ENCODE measurements at places on chromosomes 11 and 22.

DNA sequence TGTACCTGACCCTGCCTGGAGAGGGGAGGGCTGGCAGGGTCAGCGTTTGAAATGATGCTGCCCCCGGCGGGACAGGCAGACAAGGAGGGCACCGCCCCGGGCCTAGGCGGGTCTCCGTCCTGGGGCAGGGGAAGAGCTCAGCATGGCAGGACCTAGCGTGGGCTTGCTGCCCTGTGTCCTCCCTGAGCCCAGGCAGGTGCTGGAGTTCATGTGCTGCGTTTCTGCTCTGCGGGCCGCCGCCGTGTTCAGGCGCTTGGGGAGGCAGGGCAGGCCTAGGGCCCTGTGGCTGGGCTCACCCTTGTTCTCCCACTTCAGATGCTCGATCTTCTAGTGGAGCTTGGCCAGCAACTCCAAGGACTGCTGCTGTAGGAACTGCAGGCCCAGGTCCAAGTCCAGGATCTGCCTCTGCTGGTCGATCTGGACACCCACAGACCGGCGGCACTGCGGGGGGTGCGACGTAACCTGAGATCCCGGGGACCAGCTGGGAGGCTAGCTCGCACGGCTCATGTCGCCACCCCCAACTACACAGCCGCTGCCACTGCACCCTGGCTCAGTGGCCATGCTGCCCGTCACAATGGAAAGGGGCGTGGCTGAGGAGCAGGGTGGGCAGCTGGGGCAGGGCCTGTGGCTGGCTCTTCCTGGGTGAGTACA, 84.4 kb downstream of the MED15 start:
- peak; percentile 52 for DNase-seq

GRCh38 chr11:70073871-70074371, 4.2 kb upstream of the ANO1 start:
- DNase-seq: no peak

- no peak for DNase-seq
Measured at GRCh38 chr22:23498811-23499798, 81.0 kb downstream of the IGLL1 start.

DNA sequence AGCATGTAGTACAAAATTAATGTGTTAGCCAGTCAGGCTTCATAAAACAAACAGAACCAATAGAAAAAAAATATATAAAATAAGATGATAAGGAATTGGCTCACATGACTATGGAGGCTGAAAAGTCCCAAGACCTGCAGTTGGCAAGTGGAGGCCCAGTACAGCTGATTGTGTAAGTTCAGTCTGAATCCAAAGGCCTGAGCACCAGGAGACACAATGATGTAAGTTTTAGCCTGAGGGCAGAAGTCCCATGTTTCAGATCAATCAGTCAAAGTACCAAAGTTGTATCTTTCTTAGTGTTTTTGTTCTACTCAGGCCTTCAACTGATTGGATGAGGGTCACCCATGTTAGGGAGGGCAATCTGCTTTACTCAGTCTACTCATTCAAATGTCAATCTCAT, 14.3 kb upstream of the OR10D3 start:
- DNase-seq: no peak

GRCh38 chr11:86499723-86500129, 125.0 kb downstream of the CCDC81 start:
- DNase-seq: no peak

DNA sequence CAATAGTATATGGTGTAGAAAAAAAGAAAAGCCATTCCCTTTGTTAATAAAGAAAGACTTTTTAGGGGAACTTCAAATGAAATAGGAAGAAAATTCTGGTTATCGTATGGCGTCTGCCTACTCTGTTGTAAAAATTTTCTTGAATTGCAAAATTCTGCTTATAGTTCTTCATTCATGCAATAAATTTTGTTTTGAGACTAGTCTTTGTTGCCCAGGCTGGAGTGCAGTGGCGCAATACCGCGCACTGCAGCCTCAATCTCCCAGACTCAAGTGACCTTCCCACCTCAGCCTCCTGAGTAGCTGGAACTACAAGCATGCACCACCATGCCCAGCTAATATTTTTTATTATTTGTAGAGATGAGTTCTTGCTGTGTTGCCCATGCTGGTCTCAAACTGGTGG, 5.8 kb downstream of the DDIAS start:
- no peak for DNase-seq

GRCh38 chr11:92053216-92053615, 171.4 kb upstream of the FAT3 start:
- DNase-seq: no peak

DNA sequence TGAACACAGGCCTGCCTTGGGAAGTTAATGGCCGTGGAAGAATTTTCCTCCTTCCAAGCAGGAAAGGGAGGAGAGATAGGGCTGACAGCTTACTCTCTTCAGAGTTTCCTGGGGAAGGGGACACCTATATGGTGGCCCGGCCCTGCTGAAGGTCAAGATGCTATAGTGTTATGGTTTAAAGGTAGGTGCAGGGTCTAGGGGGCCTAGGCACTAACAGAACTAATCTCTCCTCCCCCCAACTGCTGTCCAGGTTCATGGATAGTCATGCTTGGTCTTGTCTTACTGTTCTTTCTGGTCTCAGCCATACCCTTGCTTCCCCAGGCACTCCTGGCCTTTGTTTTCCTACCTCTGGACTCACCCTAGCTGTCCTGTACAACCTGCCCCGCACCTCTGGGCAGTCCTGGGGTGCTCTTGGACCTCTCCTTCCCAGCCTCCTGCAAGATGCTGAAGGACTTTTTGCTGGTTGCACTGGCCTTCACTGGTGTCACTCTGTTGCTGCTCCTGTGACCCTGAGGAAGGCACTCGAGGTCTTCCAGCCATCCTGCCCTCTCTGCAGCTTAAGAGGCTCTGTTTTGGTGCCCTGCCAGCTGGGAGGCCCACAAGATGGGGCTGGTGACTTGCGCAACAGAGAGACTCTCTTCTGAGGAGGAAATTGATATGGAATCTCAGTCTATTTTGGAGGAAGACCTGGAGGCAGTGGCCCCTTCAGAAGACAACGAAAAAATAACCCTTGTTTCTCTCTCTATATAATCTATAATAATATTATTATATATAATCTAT, 17.9 kb downstream of the SEC14L3 start:
- peak; percentile 8 for DNase-seq

DNA sequence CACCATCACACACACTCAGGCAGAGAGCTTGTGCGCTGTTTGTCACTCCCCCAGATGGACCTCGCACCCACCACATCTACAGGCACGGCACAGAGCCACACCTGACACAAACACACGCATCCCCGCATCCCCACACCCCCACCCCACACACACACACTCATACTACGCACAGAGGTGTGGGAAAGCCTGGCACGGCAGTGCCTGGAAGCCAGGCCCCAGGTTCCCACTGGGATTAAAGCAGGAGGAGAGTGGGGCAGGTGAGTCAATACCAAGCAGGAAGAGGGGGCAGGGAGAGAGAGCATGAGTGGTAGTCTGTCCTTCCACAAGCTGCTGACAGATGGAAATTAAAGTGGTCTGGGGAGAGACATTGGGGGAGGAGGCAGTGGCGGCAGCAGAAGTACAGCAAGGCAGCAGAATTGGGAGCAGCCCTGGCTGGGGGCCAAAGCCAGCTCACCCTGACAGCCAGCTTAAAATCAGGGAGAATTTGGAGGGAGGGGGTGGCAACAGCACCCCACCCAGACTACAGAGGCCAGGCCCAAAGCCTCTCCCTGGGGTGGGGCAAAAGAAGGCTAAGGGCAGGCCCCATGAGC, 20.7 kb downstream of the TNKS1BP1 start:
- no peak for DNase-seq

GRCh38 chr22:32407312-32407711, 4.7 kb downstream of the RTCB start:
- DNase-seq: no peak

DNA sequence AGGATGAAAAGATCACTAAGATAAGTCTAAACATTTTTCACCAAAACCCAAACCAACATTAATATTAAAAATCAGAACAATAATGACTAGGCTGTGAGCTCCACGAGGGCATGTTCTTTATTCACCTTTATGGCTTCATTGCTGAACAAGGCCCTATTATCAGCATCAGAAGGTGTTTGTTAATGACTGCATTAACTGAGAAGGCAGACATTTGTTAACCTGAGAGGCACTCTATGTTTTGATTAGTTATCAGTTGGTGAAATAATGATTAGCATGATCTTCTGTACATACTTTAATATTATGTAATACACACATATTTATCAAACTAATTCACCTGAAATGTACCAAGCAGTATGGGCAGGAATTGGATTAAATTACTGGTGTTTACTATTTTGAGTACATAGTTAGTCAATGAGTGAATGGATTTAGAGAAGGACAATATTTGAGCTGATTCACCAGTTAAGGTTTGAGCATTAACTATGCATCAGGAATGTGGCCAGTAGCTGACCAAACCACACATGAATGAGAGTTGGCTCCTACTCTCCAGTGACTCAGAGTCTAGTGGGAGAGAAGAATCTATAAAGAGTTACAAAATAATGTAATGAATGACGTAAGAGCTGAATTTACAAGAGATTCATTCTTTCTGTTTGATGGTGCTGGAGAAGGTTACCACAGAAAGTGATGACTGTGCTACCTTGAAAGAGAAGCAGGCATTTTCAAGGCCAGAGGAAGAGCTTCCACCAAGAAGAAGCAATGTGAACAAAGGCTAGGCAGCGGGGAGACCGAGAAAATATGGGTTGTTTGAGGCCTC, 6.7 kb downstream of the IL18 start:
- DNase-seq: peak; percentile 95

DNA sequence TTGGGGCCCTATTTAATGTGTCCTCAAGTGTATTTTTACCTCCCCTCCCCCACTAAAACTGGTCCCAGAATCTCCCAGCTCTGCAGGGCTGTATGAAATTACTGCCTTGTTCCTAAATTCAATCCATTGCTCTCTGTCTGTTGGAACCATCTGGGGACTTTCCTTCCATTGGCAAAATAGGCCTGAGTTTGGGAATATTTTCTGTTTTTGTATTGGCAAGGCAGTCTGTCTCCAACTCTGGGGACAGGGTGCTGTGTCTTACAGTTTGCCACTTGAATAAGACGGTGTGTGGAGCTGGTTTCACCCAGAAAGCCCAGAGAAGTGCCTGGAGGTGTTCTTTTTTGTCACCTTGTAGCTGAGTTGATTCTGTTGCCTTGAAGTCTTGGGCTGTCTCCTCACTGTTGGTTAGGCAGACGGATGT, 1.3 kb downstream of the PACS1 start:
- no peak for DNase-seq

DNA sequence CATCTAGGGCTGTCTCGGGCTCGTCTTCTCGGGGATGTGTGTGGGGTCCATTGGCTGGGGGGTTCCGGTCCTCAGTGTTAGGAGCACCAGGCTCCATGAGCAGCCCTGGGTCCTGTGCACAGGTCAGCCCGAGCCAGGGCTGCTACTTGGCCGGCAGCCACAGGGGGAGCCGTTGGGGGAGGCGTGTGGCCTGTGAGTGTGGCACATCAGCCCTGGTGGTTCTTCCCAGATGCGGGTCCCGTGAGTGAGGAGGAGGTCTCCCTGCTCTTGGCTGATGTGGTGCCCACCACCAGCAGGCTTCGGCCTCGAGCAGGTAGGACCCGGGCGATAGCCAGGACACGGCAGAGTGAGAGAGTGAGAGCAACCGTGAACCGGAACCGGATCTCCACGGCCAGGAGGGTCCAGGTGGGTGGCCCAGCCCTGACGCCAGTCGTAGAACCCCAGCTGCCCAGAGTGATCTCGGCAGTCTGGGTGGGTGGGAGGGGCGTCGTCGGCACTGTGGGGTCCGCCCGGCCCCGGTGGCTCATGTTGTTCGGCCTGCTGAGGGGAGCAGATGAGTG, 18.5 kb downstream of the IRF7 start:
- DNase-seq: no peak

- DNase-seq: no peak
Measured at GRCh38 chr11:18540207-18541009, 13.7 kb upstream of the TSG101 start.

DNA sequence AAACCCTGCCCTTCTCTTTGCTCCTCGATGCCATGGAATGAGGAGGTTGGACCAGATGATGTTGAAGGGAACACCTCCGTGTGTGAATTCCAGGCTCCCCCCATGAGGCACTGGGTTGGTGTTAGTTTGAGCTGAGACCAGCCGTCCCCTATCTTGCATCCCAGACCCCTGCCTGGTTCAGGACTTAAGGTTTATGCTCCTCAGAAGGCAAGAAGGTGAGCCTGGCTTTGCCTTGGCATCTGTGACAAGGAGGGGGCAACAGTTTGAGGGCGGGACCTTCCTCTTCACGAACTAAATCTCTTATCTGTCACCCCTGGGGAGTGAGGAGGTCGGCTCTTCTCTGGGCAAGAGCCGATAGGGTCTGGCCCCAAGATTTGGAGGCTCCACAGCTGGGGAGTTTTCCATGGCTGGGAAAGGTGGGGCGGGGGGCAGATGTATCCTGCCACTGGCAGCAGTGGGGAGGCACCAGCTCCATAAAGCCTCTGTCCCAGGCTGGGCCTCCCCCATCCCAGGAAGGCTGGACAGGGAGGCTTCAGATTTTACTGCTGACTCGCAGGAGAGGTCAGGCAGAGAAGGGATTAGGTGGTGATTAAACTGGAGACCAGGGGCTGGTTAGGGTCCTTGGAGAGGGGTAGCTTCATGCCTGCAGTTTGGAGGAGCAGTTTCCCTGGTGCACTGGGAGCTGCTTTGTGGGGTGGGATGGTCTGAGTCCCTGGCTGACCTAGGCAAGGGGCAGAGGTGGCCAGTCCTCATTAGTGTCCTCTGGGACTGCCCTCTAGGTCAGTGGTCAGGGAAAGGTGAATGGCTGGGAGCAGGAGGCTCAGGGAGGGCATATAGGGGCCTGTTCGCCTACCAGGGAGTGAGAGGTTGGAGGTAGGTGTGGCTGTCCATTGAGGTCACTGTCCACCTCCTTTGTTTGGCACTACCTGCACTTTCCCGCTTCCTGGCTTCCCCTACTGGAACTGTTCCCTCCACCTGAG, 1.1 kb downstream of the SEC14L2 start:
- DNase-seq: no peak

DNA sequence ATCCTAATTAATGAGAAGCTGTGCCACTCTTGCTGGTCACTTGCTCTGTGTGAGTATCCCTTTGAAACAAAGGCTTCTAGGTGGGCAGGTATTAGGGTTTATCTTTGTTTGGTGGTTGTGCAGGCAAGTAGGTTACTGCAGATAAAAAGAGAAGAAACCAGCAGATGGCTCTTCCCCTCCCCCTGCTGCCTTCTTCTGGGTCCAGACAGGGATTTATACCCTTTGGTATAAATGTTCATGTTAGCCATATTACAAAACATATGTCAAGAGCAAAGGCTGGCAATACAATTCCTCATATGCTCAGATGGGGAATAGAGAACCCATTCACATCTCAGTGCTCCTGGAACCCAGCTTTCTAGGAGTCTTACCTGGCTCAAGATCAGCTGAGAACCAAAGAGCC, 109.9 kb downstream of the NAV2 start:
- no peak for DNase-seq

DNA sequence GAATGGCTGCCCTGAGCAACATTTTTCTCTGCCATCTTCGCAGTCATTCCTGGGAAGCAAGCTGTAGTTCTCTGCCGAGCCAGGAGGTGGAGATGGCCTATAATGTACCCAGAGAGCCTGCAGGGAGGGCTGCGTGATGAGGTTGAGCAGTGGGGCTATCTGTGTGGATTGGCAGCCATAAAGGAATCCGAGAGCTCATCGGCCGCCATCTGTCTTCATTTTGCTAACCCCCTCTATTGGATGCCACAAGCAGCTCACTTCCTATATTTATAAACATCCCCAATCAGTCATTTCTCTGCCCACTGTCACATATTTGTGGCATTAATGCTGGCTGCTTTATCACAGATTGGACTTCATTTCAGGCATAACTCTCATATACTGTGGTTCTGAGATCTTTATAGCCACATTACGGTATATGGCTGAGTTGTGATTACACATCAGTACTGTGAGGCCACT, 209.5 kb downstream of the NTM start:
- DNase-seq: peak; percentile 39
